ENCODE measurements at places on chromosomes 12 and 14. TPM values are rescaled to one million over a fixed set of nuclear protein-coding genes. Genes with fewer than 3 reads are reported as not detected.

GRCh38 chr14:61950340-61950739 is 188.1 kb downstream of the SNAPC1 start:
- H3K36me3 ChIP-seq = no peaks in the 10 kb centered on the region
- H3K27ac ChIP-seq = no peak overlapping the region
- no peak for DNase-seq

GRCh38 chr14:100070310-100070709 is 5.1 kb downstream of the EVL start:
- H3K27ac ChIP-seq = peak overlapping the region; percentile 97
- H3K36me3 ChIP-seq = peaks cover 88% of the 10 kb centered on the region
- peak overlapping the region; percentile 86 for H3K4me3 ChIP-seq
- DNase-seq = peak; percentile 46

The OR6C75 gene
- total RNA-seq = not detected

The NRL gene
- total RNA-seq = 2.4 TPM

The PRPH gene
- not detected for total RNA-seq

- H3K4me1 ChIP-seq = no peaks in the 10 kb centered on the region
- DNase-seq = no peak
- H3K27ac ChIP-seq = no peak overlapping the region
- H3K36me3 ChIP-seq = no peaks in the 10 kb centered on the region
- H3K27me3 ChIP-seq = no peaks in the 10 kb centered on the region
- H3K4me3 ChIP-seq = no peak overlapping the region
Measured at GRCh38 chr12:20525064-20525610, 156.8 kb downstream of the PDE3A start.

The ITGB7 gene
- total RNA-seq = 780 TPM

DNA sequence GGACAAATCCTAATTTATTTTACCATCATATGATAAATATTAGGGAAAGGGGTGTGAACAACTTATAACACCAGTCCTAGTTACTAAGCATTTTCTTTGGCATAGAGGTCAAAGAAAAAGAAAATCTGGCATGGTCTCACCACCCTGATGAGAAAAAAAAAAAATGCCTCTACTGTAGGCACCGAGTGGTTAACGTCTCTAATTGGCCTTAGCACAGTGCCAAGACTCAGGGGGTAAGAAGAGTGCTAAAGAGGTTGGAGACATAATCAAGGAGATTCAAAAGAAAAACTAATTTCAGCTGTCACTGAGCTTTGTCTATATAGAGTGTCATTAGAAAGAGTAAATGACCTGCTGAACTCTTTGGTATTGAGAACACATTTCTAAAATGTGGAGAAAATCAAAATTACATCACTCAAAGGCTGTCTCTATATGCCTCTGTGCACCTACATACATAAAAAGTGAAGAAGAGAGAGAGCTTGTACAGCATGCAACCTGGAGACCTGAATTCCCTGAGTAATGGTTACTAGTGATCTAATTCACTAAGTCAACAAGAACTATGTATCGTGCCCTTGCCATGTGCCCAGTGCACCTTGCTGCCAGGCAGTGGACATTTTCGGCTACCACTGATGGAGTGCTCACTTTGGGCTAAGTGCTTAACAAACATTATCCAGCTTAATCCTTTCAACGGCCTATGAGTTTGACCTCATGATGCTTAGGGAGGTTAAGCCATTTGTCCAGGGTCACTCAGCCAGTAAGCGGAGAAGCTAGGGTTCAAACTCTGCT is 113.8 kb upstream of the G2E3 start:
- H3K36me3 ChIP-seq = no peaks in the 10 kb centered on the region
- no peak overlapping the region for H3K27ac ChIP-seq
- no peaks in the 10 kb centered on the region for H3K4me1 ChIP-seq
- DNase-seq = no peak
- peaks cover 7% of the 10 kb centered on the region for H3K27me3 ChIP-seq

The HCAR3 gene
- not detected for total RNA-seq

DNA sequence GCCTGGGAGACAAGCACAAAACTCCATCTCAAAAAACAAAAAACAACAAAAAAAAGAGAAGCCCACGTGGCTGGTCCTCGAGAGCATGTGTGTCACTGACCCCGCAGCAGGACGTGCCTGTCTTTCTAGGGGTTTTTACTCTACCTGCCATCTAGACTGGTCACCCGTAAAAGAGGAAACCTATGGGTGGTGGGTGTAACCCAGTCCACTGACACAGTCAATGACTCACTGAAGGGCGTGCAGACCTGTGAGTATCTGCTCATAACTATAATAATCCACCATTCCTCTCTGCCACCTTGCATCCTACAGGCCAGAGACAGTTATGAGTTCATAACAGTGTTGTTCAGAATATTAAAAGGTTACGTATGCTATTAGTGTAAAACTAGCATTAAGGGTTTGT is 4.6 kb downstream of the GOLGA3 start:
- H3K36me3 ChIP-seq = peaks cover 61% of the 10 kb centered on the region
- H3K27ac ChIP-seq = no peak overlapping the region
- DNase-seq = no peak
- no peaks in the 10 kb centered on the region for H3K27me3 ChIP-seq
- H3K4me3 ChIP-seq = no peak overlapping the region
- peaks cover 48% of the 10 kb centered on the region for H3K4me1 ChIP-seq

GRCh38 chr14:85221832-85222231 is 308.1 kb upstream of the FLRT2 start:
- no peak for DNase-seq
- no peak overlapping the region for H3K4me3 ChIP-seq

The LBHD2 gene
- total RNA-seq = not detected

- H3K36me3 ChIP-seq = no peaks in the 10 kb centered on the region
- DNase-seq = no peak
Measured at GRCh38 chr12:59389968-59390576, 205.8 kb upstream of the SLC16A7 start.

DNA sequence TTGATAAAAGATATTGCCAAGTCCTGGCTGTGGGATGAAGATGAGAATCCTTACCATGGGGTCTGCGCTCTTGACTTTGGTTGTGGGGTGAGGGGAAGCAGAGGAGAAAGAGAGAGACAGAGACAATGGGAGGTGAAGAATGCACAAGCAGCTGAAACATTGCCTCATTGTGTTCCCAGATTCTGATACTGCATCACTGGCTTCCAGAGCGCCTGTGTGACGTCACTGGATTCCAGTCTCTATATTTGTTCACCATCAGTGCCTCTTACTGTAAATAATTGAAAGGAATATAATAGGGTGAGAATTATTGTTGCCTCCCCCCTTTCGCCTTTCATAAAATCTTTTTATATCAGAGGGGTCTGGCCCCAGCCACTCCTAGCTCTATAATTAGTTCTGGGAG is 188.9 kb upstream of the NTF3 start:
- no peak overlapping the region for H3K27ac ChIP-seq
- DNase-seq = no peak
- no peaks in the 10 kb centered on the region for H3K4me1 ChIP-seq
- H3K4me3 ChIP-seq = no peak overlapping the region

- H3K36me3 ChIP-seq = no peaks in the 10 kb centered on the region
- no peak for DNase-seq
- H3K27me3 ChIP-seq = no peaks in the 10 kb centered on the region
- H3K27ac ChIP-seq = no peak overlapping the region
- no peak overlapping the region for H3K4me3 ChIP-seq
Measured at GRCh38 chr12:115394496-115395220, 710.7 kb upstream of the TBX3 start.

GRCh38 chr12:99389751-99390150 is 257.8 kb upstream of the GARIN6 start:
- H3K4me1 ChIP-seq = no peaks in the 10 kb centered on the region
- H3K4me3 ChIP-seq = no peak overlapping the region
- no peak for DNase-seq
- H3K27me3 ChIP-seq = no peaks in the 10 kb centered on the region

DNA sequence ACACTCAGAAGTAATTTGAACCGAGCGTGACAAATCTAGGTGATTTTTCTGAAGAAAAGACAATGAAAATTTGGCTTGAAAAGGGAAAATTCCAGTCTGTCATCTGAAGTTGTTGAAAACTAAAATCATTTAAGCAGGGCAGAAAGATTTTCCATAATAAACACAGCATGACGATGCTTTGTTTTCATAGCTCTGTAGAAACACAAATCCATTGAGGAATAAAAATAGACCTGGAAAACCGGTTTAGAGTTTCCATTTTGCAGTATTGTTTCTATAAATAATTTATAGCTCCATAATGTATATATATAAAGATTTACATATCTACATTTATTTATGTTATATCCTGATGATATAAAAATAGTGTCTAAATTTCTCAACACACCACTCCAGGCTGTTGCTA is 1918.5 kb upstream of the FLRT2 start:
- H3K27me3 ChIP-seq = no peaks in the 10 kb centered on the region
- no peaks in the 10 kb centered on the region for H3K36me3 ChIP-seq
- no peak for DNase-seq
- no peak overlapping the region for H3K27ac ChIP-seq
- H3K4me1 ChIP-seq = no peaks in the 10 kb centered on the region

DNA sequence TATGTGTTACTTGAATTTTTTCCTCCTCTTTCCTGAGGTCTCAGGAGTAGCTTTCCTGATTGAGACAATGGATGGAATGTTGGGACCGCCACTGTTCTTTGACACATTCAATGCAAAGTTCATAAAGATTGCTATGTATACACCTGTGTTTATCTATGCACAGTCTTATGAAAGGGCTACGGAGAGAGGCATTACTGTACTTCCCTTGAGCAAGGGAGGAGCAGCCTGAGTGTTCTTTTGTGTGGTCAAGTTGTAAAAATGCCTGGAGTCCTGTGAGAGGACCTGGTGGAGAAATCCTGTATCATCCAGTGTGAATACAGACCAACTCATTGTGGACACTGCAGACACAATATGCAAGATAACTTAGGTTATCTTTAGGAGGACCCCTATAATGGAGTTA is 1.2 kb downstream of the SRGAP1 start:
- peaks cover 10% of the 10 kb centered on the region for H3K4me1 ChIP-seq
- no peak for DNase-seq
- H3K27ac ChIP-seq = no peak overlapping the region
- no peak overlapping the region for H3K4me3 ChIP-seq
- peaks cover 37% of the 10 kb centered on the region for H3K27me3 ChIP-seq

The SLC25A21 gene
- not detected for total RNA-seq

DNA sequence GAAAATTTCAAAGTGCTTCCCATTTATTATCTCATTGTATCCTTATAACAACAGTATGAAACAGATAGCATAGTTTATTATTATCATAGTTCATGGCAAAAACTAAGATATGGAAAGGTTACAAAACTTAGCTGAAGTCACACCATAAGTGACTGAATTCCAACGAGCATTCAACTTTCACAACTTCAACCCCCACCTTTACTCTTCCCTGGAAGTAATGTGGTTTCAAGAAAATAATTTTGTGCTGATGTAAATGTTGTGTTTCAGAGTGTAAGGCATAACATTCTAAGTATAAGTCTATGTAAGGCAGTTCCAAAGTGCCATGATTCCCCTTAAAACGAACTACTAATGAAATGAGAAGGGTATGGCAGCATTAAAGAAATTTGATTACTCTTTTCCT is 454.5 kb downstream of the BCAT1 start:
- H3K4me3 ChIP-seq = no peak overlapping the region
- no peaks in the 10 kb centered on the region for H3K27me3 ChIP-seq
- no peak overlapping the region for H3K27ac ChIP-seq

GRCh38 chr14:102394717-102395375 is 32.1 kb downstream of the TECPR2 start:
- peaks cover 24% of the 10 kb centered on the region for H3K36me3 ChIP-seq
- DNase-seq = no peak
- no peaks in the 10 kb centered on the region for H3K27me3 ChIP-seq
- H3K4me1 ChIP-seq = peaks cover 5% of the 10 kb centered on the region
- H3K4me3 ChIP-seq = no peak overlapping the region

- no peaks in the 10 kb centered on the region for H3K36me3 ChIP-seq
- H3K27me3 ChIP-seq = no peaks in the 10 kb centered on the region
- H3K4me3 ChIP-seq = no peak overlapping the region
- no peak overlapping the region for H3K27ac ChIP-seq
Measured at GRCh38 chr12:83097643-83098342, 411.1 kb downstream of the TMTC2 start.

All from activated CD4-positive, alpha-beta memory T cell treated with anti-CD3 and anti-CD28 coated beads, Interleukin-2, amount 10 ng/mL, durations not matched to agents 7 days and 5 days (primary cell).